ENCODE measurements at places on chromosomes 1 and 21.
A peak's percentile ranks its signal among the peaks of the same experiment; 100 is the strongest.

- DNase-seq = no peak
Measured at GRCh38 chr1:209324901-209325871, 258.3 kb upstream of the CAMK1G start.

DNA sequence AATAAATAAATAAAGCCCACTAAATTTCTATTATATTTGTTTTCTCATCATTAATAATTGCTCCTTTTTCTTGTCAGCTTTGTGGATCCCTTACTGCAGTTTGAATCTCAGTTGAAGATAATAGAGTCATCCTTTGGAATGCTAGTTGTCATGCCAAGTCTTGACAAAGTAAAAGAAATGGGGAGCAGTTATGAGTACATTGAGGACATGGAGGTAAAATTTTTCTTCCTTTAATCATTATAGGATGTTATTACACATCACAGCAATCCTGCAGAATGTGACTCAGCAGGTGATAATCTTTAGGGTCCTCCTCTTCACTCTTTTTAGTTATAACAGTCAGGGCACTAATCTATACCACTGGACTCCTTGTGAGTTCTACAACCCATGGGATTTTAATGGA is 24.1 kb downstream of the MROH9 start:
- DNase-seq = no peak

GRCh38 chr1:153799016-153799415 is 23.8 kb downstream of the SLC27A3 start:
- no peak for DNase-seq

GRCh38 chr1:12387641-12388040 is 157.8 kb downstream of the VPS13D start:
- DNase-seq = no peak

DNA sequence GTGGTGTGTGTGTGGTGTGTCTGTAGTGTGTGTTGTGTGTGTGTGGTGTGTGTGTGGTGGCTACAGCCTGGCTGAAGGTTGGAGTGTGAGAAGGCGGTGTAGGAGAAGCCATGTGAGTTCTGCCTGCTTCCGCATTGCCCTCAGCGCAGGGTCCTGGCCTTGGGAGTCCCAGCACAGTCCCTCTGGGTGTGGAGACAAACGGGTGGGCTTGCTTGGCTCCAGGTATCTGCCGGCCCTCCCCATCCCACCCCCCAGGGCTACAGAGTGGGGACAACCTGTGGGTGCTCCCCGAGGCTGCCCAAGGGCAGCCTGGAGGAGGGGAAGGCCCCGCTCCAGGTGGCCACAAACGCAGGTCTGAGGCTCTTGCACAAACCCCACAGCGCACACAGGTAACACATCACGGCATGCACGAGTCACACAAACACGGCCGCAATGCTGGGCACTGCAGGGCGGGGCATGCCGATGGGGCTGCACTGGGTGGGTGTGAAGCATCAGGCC is 31.7 kb upstream of the ADARB1 start:
- no peak for DNase-seq

GRCh38 chr1:188089015-188089414 is 1260.3 kb downstream of the PLA2G4A start:
- DNase-seq = no peak

DNA sequence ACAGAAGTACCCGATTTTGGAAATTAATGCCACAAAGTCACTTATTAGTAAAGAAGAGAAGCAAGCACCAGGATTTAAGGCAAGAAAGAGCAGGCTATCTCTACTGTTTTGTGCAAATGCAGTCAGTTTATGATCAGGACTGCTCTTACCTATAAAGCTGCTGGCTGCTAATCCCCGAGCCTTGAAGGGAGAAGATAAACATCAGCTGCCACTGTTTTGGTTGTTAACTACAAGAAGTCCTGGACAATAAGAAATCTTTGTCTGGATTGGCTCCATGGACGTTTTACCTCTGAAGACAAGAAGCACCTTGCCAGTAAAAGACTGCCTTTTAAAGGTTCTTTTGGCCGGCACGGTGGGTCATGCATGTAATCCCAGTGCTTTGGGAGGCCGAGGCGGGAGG is 21.4 kb downstream of the FRRS1 start:
- no peak for DNase-seq

GRCh38 chr1:110062612-110063011 is 7.9 kb downstream of the ALX3 start:
- no peak for DNase-seq

GRCh38 chr1:153633161-153633753 is 609 bp upstream of the CHTOP start:
- DNase-seq = no peak

DNA sequence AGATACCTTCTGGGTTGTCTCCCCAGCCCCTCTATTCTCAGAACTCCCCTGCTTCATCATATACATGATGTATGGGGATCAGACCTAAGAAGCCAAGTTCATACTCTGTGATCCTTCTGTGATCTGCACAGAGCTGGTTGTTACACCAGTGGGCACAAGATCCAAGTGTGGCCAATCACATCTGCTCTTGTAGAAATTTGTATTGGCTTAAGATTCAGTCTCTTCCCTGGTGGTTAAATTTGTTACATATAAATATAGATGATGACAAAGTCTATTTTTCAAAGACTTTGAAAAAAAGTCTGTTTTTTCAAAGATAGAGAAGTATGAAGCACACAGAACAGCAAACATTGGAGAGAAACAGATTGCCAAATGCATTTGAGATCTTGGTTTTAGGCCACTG is 135.8 kb upstream of the FGGY start:
- DNase-seq = no peak

DNA sequence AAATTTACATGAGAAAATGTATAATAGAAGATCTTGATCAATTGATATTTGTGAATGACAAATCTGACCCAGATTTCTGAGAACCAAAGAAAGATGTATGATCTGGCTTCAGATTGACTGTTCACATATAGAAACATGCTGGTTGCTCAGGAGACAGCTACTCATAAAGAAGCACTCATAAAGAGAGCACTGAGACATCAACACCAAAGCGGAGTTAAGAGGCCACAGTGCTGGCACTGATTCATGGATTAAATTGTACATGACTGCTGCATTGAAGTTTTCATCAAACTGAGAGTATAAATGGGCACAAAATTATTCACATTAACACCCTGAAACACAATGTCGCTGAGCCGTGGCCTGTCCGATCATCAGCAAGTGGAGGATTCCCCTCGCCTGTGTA is 46.2 kb downstream of the SH3GLB1 start:
- DNase-seq = no peak

DNA sequence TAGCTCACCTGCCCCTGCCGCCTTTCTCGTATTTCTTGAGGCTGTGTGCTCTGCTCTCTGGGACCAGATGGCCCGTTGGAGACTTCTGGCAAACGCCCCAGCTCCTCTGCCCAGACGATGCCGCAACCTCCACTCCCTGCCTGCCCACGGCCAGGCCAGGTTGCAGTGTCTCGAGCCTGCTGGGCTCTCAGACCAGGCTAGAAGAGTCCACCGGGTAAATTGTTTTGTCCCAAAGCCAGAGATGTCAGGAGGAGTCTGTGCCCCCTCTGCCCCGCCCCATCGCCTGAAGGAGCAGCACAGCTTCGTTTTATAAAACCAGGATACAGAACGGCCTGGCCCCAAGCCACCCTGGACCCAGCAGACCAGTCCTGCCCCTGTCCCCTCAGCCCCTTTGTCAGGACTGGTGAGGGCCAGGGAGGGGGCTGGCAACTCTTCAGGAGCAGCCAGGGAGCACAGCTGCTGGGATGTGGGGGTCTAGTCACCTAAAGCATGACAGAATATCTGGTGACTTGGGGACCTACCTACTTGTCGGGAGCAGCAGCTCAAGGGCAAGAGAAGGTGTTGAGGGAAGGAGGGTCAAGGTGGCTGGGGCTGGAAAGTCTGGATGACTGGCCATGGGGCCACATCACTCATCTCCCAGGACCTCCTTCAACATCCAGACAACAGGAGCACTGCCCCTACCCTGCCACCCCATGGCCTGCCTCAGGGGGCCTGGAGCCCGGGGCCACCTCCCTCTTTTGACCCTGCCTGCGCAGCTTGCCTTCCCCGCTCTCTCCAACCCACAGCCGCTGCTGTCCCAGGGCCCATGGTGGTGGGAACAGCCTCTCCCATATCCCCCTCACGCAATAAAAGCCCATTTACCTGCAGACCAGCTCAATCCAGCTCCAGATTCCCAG is 33.9 kb upstream of the LBR start:
- DNase-seq = no peak

- DNase-seq = peak; percentile 59
Measured at GRCh38 chr1:209805875-209806760, at the start of gene IRF6. Gene IRF6 (minus strand): TSS chr1:209806142. CDS start chr1:209801413, 4,729 bp downstream.

- DNase-seq = no peak
Measured at GRCh38 chr1:11067716-11068599, 8.1 kb upstream of the SRM start.

GRCh38 chr1:34272152-34272551 is 95.4 kb downstream of the C1orf94 start:
- no peak for DNase-seq

DNA sequence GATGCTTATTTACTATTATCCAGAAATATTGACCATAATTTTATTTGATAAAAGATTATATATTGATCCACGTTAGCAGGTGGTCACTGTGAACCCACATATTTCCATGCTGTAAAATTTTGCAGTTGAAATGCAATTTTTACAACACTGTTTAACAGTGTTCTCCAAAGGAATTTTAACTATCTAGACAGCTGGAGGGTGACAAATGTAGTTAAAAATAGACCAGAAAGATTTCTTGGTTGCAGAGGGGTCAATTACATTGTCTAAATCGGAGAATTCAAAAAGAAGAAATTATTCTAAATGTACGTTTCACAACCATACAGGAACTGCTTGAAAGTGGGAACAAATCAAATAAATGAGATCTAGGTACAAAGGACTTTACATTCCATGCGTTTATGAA is 625.2 kb upstream of the NCAM2 start:
- no peak for DNase-seq

DNA sequence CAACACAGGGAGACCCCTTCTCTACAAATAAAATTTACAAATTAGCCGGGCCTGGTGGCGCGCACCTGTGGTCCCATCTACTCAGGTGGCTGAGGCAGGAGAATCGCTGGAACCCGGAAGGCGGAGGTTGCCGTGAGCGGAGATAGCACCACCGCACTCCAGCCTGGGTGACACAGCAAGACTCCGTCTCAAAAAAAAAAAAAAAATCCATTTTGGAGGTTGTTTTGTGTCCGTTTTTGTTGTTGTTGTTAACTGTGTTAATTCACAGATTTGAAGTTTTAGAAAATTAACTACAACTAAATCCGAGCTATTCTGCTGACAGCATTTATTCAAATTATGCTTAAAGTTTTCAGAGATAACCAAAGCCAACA is 618 bp downstream of the CLCC1 start:
- peak; percentile 27 for DNase-seq

DNA sequence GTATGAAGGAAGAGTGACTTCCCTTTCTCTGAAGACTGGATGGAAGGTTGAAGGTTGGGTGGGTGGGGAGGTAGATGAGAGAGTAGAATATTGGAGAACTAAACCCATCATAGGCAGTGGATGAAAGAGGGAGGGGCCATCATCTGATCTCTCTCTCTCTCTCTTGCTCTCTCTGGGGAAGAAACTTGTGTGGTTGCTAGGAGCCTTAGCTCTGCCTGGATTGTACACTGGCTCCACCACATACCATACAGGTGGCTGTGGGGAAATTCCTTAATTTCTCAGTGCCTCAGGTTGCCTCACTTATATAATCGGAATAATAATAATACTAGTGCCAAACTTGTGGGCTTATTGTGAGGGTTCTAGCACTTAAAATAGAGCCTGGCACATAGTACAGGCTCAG is 9.5 kb downstream of the XCL1 start:
- DNase-seq = no peak

DNA sequence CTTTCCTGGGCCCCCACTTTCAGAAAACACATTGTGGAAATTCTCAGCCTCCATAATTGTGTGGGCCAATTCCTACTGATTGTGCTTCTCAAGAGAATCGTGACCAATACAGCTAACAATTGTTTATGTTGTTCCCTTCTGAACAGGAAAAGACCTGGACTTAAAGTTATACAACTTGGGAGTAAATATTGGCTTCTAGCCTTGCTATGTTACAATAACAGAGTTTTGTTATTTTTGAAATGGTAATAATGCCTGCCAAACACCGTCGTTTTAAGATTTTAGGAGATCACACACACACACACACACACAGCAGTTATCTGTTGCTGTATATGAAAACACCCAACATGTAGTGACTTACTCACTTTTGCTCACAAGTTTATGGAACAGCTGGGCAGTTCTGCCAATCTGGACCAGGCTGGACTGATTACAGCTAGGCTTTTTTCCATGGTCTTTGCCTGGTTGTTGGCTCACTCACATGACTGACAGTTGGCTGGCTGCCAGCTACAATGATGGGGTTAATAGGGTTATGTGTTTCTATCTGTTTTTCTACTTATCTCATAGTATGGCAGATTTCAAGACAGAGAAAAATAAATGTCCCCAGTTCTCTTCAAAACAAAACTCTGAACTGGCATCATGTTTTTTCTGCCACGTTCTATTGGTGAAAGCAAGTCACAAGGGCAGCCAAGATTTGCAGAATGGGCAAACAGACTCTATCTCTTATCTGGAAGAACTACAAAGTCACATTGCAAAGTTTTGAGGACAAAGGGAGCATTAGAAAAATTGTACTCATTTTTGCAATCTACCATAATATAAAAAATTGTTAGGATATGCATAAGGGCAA is 447.5 kb downstream of the NEGR1 start:
- no peak for DNase-seq

DNA sequence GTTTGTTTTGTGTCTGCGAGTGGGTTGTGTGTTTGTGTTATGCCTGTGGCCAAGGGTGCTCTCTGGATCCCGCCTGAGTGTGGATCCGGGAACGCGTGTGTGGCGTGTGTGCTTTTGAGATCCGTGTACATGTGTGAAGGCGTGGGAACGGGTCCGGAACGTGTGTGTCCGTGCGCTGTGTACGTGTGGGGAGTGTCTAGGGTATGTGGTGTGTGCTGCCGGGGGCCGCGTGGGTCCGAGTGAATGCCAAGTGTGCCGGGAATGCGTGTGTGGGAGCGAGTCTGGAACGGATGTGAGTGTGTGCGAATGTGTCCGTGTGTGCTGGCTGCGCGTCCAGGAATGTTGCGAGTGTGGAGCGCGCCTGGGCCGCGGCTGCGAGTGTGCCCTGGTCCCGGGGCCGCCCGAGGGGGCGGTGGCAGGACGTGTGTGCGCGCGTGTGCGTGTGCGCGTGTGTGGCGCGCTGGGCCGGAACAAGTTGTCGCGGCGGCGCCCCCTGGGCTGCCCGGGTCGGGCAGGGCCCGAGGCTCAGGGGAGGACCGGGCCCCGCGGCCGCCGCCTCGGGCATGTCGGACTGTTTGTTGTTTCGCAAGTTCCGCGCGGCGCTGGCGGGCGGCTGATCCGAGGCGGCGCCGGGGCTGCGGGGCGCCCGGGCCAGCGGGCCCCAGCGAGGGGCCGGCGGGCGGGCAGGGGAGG is 953 bp downstream of the PTPRU start:
- DNase-seq = no peak

Measured in activated T-cell treated with anti-CD3 and anti-CD28 coated beads for 48 hours (primary cell).